Effector CD4-positive, alpha-beta T cell (primary cell): ENCODE measurements at places on chromosomes 11 and 22.

- DNase-seq: no peak
These were observed 220.1 kb upstream of the SORL1-AS1 start for GRCh38 chr11:121672630-121673487.

DNA sequence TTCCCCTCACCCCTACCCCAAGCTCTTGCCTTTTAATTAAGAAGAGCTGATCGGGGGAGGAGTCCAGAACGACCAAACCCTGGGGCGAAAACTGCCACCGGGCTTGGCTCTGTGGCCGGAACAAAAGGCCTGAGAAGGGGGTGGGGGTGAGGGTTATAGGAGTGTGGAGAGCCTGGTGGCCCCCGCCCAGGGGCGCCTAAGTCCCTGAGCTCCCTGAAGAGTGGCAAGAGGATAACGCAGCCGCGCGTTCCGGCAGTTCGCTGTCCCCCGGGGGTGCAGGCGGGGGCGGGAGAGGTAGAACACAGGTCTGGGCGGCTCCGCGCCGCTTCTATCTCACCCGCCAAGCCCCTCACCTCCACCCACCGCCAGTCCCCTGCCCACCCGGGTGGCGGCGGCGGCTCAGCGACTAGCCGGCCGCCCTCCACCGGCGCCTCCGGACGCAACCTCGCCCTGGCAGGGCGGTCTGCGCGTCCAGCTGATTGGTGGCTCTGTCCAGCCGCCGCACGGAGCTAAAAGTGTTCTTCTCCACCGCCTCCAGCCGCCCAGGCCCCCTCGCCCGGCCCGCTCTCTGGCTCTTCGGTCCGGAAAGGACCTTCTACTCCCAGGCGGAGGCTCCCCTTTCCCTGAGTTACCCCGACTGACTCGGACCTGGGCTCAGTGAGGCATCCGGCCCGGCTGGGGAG, 18.7 kb upstream of the BDNF start:
- no peak for DNase-seq

DNA sequence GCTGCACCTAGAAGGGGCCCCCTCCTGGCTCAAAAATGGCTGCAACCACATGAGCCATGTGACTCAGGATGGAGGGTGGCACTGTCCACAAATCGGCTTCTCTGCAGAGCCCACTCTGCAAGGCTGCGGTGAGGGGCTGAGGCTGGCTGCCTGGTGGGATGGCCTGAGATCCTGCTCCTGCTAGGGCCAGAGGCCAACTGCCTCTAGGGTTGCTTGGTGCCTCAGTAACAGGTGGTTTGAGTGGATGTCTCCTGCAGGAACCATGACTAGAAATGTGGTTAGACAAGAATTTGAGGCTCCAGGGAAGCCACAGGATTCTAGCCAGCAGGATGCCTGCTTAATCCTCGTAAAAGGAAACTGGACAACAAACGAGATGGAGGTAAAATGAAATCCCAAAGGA, 17.1 kb downstream of the PATZ1 start:
- DNase-seq: no peak

DNA sequence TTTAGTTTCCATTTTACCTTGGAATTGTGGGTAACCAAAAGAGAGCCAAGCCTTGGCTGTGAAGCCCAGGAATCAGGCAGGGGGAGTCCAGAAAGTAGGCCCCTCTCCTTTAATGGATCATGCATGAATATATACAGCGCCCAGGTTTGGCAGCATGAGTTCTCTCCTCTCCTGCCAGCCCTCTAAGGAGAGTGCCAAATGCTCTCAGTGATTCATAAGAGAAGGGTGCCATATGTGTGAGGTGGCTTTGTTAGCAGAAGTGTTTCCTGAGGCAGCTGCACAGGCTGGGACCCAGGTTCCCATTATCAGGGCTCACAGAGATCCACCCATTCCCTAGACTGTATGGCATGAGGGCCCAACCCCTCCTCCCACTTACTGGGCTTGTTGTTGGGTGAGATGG, 52.3 kb upstream of the SCUBE2 start:
- DNase-seq: no peak

DNA sequence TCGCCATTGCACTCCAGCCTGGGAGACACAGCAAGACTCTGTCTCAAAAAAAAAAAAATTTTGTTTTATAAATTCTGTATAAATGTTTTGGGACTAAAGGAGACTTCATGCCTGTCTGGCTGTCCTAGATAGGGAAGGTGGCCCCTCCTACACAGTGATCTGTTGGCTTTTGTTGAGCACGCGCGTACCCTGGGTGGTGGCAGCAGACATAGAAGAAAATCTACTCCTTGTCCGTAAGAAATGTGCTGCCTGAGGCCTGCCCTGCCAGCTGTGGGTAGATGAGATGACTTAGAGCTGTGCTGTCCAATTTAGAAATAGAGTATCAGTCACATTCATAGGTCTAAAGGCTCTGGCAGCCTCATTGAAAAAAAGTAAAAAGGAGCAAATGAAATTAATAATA, 37.0 kb downstream of the AP2A2 start:
- no peak for DNase-seq
